ENCODE measurements at places on chromosomes 2 and 18. TPM values are rescaled to one million over a fixed set of nuclear protein-coding genes. Genes with fewer than 3 reads are reported as not detected.

KCNF1 gene
- total RNA-seq, result 2.6 TPM

DSG2 gene
- 0.33 TPM for total RNA-seq

OR6B2 gene
- not detected for total RNA-seq

TRIM43 gene
- not detected for total RNA-seq

CYP27C1 gene
- not detected for total RNA-seq

OBSL1 gene
- 34.4 TPM for total RNA-seq

TWIST2 gene
- total RNA-seq, result 118 TPM

CPO gene
- under 0.01 TPM for total RNA-seq

GPR17 gene
- total RNA-seq, result not detected

ROCK2 gene
- total RNA-seq, result 58.1 TPM

GRHL1 gene
- 0.77 TPM for total RNA-seq

TNFAIP6 gene
- 53.8 TPM for total RNA-seq

MAP2 gene
- 51.0 TPM for total RNA-seq

ARHGAP25 gene
- 5.8 TPM for total RNA-seq

CAPN13 gene
- not detected for total RNA-seq

CFC1 gene
- not detected for total RNA-seq

IGFBP5 gene
- 1,100 TPM for total RNA-seq

TTC32 gene
- 5.6 TPM for total RNA-seq

PPP1R1C gene
- 0.50 TPM for total RNA-seq

ALPI gene
- total RNA-seq, result not detected

DHX57 gene
- 23.5 TPM for total RNA-seq

CUL3 gene
- 63.4 TPM for total RNA-seq

FAP gene
- total RNA-seq, result 96.1 TPM

ALPP gene
- not detected for total RNA-seq

LRRTM4 gene
- not detected for total RNA-seq

PID1 gene
- total RNA-seq, result 8.2 TPM

CAB39 gene
- total RNA-seq, result 72.3 TPM

PDK1 gene
- total RNA-seq, result 5.9 TPM

FAM237A gene
- total RNA-seq, result not detected

AQP12B gene
- not detected for total RNA-seq

CFAP221 gene
- total RNA-seq, result not detected

PTH2R gene
- not detected for total RNA-seq

STEAP3 gene
- 13.7 TPM for total RNA-seq

STARD6 gene
- not detected for total RNA-seq

BCL11A gene
- under 0.01 TPM for total RNA-seq

MAT2A gene
- total RNA-seq, result 270 TPM

CHRND gene
- total RNA-seq, result not detected

METTL5 gene
- 50.9 TPM for total RNA-seq

SCG2 gene
- 0.66 TPM for total RNA-seq

CCDC68 gene
- total RNA-seq, result 8.3 TPM

SERPINB12 gene
- not detected for total RNA-seq

IL36RN gene
- total RNA-seq, result not detected

GPR45 gene
- total RNA-seq, result not detected

IL1B gene
- total RNA-seq, result 0.26 TPM

AMER3 gene
- total RNA-seq, result not detected
